ENCODE measurements at places on chromosomes 11 and 22.

DNA sequence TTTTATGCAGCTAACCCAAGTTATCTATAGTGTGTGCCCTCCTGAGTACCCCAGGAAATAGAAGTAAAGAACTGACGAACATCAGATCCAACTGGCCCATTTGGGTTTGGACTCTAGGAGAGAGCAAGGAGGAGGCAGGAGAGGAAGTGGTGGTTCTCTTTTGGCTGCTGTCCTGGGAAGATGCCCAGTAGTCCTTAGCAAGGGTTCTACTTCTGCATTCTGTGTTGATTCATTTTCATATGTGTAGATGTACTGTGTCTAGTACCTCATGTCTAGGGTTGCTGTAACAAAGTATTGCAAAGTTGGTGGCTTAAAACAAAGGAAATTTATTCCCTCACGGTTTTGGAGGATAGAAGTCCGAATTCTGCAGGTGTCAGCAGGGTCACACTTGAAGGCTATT lies 6.6 kb upstream of the MMP27 start:
- no peak for DNase-seq

DNA sequence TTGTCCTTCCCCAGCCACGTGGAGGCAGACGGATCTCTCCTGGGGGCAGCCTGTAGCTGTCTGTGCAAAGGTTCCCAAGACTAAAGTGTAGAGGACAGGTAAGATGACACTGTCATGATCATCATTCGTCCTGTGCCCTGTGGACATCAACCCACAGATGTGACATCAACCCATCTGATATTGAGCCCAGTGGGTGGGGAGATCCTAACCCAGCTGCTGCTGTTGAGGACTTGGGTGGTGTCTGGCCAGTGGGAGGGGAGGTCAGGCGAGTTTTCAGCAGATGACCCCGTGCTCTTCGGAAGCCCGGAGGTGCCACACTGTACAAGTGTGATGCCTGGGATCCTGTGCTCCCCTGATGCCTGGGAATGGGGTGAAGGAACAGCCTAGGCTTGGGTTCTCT lies 1.2 kb upstream of the GAL start:
- DNase-seq = no peak

- no peak for DNase-seq
Observed at GRCh38 chr11:85922367-85922766, 67.2 kb downstream of the CCDC83 start.

GRCh38 chr22:43681731-43682360 lies 130.3 kb downstream of the EFCAB6 start:
- no peak for DNase-seq

GRCh38 chr22:42895087-42895486 lies 38.0 kb upstream of the ARFGAP3 start:
- no peak for DNase-seq

DNA sequence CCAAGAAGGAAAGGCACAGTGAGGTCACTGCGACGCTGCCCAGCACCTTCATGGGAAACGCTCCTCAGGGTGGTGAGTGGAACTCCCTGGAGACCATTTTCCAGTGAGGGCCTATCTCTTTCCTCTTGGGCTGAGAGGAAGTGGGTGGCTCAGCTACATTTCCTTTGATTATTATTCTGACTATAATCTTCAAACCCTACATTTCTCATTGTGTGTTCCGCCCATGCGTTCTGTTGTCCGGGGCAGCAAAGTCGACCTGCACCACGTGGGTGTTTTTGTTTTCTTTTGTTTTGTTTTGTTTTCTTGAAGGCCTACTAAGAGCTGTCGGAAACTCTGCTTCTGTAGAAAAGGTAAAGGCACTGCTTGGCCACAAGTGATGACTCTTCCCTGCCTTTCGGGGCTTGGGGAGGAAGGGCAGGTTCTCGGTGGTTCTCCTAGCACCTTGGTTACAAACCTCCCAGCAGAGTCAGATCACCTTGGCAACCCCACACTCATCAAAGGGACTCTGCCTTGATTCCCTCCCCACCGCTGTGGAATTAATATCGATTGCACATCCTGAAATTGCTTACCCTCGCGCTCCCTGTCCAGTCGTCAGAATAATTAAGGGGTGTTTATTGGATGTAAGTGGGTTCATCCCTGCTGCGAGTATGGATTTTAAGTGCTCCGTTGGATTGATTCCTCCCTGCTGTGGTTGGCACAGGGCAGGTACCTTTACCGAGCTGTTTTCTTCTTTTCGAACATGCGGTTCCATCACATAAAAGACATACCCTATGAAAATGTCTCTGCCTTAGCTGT lies 7.3 kb downstream of the PARVB start:
- no peak for DNase-seq

Data from smooth muscle cell of the brain vasculature (primary cell).